Activated naive CD4-positive, alpha-beta T cell (primary cell): ENCODE measurements at places on chromosomes 11 and 22.

- no peak for DNase-seq
These were observed 5.2 kb downstream of the IGLL1 start for GRCh38 chr22:23574877-23575276.

DNA sequence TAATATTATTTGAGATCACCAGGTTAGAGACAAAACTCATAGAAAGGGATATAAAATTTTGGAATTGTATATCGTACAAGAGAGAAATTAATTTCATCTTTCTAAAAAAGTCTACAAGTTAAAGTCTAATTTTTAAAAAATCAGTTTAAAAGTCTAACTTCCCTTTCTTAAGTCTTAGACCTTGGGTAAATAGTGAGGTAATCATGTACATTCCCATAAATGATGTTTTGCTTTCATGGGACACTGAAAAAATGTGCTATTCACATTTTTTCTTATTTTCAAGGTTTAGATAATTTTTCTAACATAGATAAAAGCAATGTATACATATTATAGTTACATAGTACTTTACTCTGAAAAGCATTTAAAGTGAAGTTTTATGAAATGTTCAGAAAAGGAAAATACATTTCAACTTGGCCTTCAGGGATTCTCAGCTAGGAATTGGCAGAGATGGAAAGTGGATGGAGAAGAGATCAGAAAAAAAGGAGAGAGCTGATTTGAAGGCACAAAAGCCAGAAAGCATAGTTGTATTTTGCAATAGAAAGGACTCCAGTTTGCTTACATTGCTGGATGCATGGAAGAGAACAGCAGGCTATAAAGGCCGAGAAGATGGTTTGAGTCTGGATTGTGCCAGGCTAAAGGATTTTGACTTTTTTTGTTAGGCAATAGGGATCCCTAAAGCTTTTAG is 194.0 kb downstream of the CASP12 start:
- DNase-seq, result no peak

DNA sequence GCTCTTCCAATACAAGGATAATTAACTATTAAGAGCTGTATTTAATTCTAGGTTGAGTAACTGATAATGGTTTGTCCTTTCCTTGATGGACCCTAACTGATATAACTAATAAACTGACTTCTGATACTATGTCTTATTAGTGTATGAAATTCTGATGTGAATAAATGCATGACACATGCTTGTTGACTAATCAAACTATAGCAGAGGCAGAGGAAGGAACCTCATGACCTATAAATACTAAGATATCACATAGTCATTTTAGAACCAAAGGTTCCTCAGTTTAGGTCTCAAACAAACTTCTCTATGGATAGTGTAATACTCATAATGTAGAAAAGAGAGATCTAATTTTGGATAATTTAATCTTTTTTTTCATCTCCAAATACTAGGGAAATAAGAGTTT is 4.8 kb upstream of the HBD start:
- no peak for DNase-seq

- no peak for DNase-seq
These were observed 1220.9 kb downstream of the BRD1 start for GRCh38 chr22:48606684-48607307.

- DNase-seq, result no peak
These were observed 13.9 kb downstream of the HIPK3 start for GRCh38 chr11:33271059-33271458.
